ENCODE measurements at places on chromosomes 4 and X.

DNA sequence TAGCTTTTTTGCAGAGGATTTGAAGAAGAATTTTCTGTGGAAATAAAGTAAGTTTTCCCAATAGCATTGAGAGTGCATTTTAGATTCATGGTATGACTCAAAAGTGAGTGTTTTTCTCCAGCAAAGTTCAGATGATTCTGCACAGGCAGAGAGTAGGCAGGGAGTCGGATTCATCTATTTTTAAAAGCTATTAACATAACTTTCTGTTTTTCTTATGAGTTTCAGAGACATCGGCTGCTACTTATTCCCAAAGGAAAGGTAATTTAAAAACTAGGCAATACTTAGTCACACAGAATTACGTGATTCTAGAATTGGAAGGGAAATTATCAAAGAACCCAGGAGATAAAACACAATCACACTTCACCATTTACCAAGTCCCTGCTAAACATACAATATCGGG, 4.4 kb downstream of the CCDC110 start:
- no peak for DNase-seq

- DNase-seq = no peak
These were observed 14.2 kb upstream of the IL3RA start for GRCh38 chrX:1322393-1322792.

GRCh38 chrX:110245011-110245410, 72.9 kb downstream of the AMMECR1 start:
- DNase-seq = no peak

DNA sequence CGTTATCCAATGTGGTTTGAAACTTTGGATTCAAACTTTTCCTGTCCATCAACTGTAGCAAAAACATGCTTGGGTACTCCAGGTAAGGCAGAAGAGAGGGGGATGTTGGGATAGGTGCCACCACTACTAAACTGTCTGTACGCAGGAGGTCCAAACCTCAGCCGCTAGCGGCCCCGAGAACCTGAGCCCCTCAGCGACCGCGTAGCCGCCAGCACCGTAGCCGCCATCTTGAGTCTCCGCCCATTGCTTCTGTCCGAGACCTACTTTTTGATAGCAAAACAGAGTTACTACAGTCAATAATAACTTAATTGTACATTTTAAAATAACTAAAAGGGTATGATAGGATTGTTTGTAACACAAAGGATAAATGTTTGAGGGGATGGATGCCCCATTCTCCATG, 119.9 kb upstream of the GRID2 start:
- DNase-seq = no peak

DNA sequence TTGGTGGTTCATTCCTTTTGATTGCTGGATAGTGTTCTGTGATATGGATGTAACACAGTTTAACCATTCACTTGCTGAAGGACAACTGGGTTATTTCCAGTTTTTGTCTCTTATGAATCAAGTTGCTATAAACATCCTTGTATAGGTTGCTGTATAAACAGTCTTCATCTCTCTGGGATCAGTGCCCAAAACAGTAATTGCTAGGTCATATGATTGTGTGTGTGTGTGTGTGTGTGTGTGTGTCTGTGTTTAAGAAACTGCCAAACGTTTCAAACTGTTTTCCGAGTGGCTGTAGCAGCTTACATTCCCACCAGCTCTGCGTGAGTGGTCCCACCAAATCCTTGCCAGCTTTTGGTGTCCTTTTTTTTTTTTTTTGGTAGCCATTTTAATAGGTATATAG, 60.4 kb downstream of the F11 start:
- no peak for DNase-seq

GRCh38 chr4:95957054-95957453, 117.2 kb downstream of the PDHA2 start:
- DNase-seq = no peak

GRCh38 chr4:76546759-76547742, 112.0 kb downstream of the SHROOM3 start:
- peak; percentile 97 for DNase-seq

- DNase-seq = peak; percentile 31
These were observed 56.8 kb downstream of the SMIM20 start for GRCh38 chr4:25970691-25971432.

GRCh38 chrX:134898440-134898839, 92.4 kb upstream of the SMIM10 start:
- DNase-seq = peak; percentile 33

DNA sequence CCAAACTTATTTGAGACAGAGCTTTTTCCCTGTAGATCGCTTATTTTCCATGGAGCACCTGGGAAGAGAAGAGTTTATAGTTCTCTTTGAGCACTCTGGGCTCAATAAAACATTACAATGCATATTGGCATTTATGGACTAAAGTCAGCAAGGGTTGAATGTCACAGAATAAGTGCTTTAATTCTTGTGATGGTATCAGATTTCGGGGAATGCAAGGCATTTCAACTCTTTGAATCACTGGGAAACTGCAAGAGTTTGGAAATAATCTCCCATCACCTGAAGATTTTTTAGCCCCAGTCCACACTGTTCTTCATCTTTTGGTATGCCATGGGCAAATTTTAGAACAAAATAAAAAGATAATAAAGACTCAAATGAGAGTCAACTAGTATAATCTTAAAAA, 111.5 kb upstream of the WDFY3 start:
- DNase-seq = no peak

DNA sequence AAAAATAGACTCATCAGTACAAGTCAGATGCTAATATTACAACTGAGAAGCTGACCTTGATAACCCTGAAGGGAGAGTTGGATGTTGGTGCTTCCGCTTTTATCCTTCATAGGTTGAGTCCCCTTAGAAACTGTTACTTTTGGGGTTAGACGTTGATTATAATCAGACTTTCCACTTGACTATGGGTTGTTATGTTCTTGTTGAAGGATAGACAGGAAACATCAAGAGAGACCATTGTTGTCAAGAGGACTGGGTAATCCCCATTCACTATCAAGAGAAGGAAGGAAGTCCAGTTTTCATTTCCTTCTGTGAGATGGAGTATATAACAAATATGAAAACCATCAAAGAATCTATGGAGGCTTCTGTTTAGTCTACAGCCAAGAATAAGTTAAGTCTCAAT, 229.9 kb upstream of the AFF2 start:
- DNase-seq = no peak

GRCh38 chr4:53371843-53372521, 5.5 kb upstream of the FIP1L1 start:
- no peak for DNase-seq

GRCh38 chr4:57607566-57608180, 497.5 kb upstream of the IGFBP7 start:
- no peak for DNase-seq

- no peak for DNase-seq
These were observed 82.7 kb upstream of the DHRSX start for GRCh38 chrX:2583194-2584162.

GRCh38 chr4:113547487-113548042, 214.0 kb downstream of the CAMK2D start:
- DNase-seq = peak; percentile 94

DNA sequence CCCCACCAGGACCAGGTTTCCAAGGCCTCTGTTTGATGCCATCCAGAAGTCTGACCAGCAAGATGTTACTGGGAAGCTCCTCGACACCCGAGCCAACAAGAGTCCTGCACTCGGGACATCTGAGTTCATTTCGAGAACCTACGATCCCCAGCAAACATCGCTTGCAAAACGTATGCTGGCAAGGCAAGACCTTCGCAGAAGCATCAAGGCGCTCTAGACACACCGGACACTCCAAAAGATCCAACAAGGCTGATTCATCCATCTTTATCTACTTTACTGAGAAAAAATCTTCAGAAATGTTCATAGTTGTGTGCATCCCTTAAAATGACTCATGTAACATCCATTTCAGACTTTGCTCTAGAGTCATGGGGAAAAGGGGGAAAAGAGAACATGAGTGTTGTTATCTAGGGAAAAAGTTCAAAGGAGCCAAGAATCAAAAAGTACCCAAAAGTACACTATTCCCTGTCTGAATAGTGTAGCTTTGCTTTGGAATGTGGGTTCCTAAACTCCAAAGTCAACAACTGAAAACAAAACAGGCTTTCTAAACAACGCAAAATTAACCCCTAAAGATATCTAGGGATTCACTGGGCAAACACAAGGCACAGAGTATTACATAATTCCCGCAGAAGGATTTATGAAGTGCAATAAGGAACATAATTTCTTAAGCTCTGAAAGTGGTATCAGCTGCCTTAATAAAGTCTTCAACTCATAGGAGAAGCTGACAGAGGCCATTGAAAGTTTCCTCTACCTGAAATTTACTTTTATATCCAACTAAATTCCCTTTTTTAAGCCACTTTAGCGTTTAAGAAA, 1.6 kb downstream of the SH3RF1 start:
- peak; percentile 96 for DNase-seq

DNA sequence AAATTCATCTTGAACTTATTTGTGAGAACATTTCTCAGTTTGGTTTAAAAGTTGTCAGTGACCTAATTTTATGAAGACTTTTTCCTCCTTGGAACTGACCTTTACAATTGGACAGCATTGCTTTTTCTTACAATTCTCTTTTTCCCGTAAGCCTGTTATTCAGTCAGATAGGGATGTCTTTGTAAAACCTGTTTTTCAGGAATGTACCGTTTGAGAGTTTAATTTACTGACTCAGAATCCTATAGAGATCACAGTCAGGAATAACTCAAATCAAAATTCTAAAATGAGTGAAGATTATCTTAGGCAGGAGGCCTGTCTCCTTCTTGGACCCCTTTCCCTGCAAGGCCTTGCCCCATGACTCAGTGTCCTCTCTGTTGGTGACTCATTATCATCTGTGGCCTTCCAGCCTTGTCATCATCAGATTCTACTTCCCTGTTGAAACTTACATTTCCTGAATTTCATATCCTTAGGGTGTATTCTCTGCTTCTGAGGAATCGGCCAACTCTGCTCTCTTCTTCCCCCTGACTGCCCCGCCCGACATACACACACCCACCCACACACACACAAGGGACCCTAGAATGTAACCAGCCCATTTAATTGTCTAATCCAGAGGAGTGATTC, 99.8 kb downstream of the ARHGAP10 start:
- DNase-seq = peak; percentile 93

DNA sequence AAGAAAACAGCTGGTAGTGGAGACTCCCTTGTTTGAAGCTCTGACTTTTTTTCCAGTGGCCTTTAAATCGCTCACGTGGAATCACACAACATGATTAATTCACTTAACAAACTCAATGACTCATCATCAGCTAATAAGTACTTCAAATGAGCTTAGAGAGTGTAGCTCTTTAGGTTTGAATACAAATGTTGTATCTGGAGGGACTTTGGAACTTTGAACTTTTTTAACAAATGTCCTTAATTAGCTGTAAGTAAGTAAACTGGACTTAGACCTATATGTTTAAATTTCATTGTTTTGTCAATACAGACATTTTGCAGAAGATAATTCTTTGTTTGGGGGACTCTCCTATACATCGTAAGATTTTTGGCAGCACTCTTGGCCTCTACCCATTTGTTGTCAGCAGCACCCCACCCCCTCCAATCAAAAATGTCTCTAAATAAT, 581.1 kb downstream of the SPRY1 start:
- DNase-seq = no peak

GRCh38 chrX:98068024-98068580, 1184.4 kb downstream of the RPA4 start:
- no peak for DNase-seq

GRCh38 chr4:183905081-183905592, at the start of gene STOX2:
Gene STOX2 (plus strand): TSS chr4:183905307. CDS start chr4:183906791, 1,484 bp downstream.
- peak; percentile 11 for DNase-seq

GRCh38 chr4:151325949-151326246, 493 bp upstream of the SH3D19 start:
- DNase-seq = no peak

GRCh38 chrX:8879750-8880149, 78.6 kb upstream of the FAM9A start:
- DNase-seq = peak; percentile 13

DNA sequence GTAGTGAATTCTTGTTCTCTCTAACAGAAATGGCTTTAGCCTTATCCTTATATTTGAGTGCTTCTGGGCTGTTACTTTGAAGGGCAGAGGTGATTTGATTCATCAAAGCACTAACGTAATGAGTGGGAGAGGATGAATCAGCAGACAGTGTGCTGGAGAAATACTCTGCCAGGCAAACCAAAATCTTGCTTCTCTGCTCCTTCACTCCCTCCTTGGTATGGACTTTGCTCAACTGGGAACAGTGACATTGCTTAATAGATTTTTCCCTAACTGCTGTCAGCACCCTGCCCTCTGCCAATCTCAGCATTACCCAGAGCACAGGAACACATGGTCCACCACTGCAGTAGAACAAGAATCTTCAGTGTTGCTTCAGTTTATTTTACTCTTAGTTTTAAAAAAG, 56.0 kb downstream of the PDLIM5 start:
- DNase-seq = peak; percentile 91

DNA sequence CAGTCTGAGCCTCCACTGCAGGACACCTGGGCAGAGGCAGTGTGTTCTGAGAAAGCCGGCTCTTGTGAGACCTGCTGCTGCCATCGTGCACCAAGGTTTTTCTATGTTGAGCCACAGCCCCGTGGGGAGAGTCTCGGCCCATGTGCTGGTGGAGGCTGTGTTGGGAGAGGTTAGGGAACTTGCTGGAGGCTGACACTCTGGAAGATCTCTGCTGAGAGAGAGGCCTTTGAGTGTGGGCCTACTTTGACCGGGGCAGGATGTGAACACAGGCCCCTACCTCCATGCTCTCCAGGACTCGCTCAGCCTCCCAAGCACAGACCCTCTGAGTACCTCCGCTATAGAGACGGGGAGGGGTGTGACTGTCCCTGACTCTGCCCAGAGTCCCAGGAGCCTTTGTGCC, 1.3 kb upstream of the S100P start:
- DNase-seq = no peak

GRCh38 chr4:24862073-24862751, 50.6 kb downstream of the CCDC149 start:
- DNase-seq = no peak

- DNase-seq = peak; percentile 64
These were observed 7.6 kb downstream of the FABP2 start for GRCh38 chr4:119314356-119314755.

Data from EH (cell line).